ENCODE measurements at places on chromosomes 6 and 20. TPM values are rescaled to one million over a fixed set of nuclear protein-coding genes. Genes with fewer than 3 reads are reported as not detected.

- DNase-seq = no peak
Observed at GRCh38 chr6:30683183-30683979, 3.1 kb downstream of the PPP1R18 start.

The ASIP gene
- 0.83 TPM for total RNA-seq

- no peak for DNase-seq
Observed at GRCh38 chr6:14397518-14397901, 279.9 kb downstream of the CD83 start.

- DNase-seq = no peak
Observed at GRCh38 chr6:20542927-20543602, 8.8 kb downstream of the CDKAL1 start.

The PKHD1 gene
- total RNA-seq = not detected
